ENCODE measurements at places on chromosomes 4 and X.

- no peak for DNase-seq
Measured at GRCh38 chr4:51918251-51918650, 75.3 kb downstream of the DCUN1D4 start.

- no peak for DNase-seq
Measured at GRCh38 chr4:8071766-8072165, 86.8 kb downstream of the ABLIM2 start.

DNA sequence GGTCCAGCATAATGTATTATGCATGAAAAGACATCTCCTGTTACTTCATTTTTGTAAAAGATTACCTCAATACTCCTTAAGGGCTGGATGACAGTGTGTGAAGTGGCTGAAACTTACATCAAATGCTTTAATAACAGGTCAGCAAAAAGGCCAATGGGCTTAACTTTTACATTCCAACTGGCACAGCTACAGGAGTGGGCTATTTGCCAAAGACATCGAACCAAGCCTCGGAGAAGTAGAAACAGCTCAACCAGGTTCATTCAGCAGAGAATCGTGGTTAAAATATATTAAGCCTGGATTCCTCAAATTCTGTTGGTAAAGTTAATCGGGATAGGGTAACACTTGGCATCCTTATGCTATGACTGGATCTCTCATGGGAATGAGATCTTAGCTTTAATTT, 639.7 kb downstream of the TRIML1 start:
- no peak for DNase-seq

DNA sequence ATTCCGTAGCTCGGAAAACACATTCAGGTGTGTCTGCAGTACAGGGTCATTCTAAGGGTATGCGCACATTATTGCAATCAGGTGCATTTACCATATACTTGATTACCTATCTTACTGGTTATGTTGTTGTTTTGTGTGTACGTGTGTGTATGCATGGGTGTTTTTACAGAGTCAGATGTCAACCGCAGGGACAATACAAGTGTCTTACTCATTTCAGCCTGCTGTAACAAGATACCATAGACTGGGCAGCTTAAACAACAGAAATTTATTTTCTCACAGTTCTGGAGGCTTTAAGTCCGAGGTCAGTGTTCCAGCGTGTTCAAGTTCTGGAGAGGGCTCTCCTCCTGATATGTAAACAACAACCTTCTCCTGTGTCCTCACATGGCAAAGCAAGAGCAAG, 316.7 kb downstream of the DMD start:
- peak; percentile 81 for DNase-seq

DNA sequence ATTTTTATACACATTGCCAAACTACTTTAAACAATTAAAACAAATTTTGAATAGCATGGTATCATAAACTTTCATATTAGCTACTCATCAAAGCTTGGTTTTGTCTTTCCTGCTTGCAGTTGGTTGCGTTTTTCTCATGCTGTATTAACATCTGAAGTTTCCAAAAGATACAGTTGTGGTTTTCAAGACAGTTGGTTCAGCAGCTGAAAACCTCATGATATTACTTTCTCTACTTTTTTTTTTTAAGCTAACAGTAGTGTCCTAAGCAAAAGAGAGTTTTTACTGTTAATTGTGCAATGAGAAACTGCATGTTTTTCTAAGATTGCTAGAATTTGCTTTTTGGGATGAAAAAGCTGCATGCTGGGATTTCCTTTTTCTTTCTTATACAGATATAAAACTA, 15.2 kb downstream of the RUFY3 start:
- no peak for DNase-seq

DNA sequence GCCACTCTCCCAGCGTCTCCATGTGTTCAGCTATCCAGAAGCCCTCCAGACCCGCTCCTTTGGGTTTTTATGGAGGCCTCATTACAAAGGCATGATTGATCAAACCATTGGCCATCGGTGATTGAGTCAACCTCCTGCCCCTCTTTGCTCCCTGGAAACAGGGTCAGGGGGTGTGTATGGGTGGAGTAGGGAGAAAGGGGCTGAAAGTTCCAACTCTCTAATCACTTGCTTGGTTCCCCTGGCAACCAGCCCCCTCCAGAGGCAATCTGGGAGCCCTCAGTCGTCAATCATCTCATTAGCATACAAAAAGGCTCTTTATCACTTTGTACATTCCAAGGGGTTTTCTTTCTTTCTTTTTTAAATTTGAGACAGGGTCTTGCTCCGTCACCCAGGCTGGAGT, 2.3 kb downstream of the TRIM2 start:
- DNase-seq = no peak

DNA sequence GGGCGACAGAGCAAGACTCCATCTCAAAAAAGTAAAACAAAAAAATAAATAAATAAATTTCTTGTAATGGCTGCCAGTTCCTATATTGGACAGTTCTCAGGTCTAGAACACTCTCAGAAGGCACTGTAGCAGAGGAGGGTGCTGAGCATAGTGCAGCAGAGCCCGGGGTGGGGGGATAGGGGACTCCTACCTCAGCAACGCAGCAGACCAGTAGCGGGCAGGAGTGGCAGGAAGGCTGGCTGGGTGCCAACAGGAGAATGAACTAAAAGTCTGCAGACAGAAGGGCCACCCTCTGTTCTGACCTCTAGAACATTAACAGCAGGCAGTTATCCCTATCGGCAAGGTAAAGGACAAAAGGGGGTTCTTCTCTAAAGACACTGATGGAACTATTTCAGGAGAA, 20.2 kb downstream of the PDK3 start:
- DNase-seq = no peak

GRCh38 chrX:111861605-111862004, 14.4 kb upstream of the TRPC5OS start:
- no peak for DNase-seq

DNA sequence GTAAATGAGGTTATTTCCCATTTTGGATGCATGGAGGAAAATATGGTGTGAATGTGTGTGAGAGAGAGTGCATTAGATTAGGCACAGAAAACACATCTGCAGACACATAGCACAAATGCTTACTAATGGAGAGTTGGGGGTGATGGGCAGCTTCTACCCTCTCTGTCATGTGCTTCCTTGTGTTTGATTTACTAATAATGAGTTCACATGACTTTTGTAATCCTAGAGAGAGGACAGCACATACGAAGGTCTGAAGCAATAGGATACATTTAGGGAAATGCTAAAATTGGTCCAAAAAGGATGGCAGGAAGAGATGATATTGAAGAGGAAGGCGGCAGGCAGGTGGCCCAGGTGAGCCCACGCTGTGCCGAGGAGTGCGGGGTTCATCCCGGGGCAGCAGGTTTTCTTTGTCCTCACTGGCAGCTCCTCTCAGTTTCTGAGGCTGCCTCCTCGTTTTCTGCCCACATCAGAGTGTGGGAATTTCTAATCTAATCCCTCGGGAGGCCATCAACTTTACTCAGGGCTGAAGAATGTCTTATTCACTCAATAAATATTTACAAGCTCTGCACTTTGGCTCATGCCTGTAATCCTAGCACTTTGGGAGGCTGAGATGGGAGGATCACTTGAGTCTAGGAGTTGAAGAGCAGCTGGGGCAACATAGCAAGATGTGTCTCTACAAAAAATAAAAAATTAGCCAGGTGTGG, 15.9 kb upstream of the MAP9 start:
- peak; percentile 42 for DNase-seq

DNA sequence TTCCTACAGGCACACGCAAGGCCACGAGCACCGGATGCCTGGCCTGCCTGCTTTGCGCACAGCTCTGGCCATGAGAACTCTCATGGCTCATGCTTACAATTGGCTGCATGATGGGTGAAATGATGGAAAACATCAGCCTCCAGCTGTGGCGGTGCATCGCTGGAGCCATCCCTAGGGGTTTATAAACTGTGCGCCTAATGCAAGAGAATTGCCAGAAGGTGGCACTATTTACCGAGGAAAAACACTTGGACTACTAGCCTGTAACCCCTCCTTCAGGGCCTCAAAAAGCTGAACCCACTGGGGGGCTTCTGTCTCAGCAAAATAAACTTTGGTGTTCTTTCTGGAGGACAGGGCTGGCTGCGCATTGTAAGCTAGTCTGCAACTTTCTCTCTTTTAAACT, 51.9 kb downstream of the PHKA2 start:
- peak; percentile 34 for DNase-seq

DNA sequence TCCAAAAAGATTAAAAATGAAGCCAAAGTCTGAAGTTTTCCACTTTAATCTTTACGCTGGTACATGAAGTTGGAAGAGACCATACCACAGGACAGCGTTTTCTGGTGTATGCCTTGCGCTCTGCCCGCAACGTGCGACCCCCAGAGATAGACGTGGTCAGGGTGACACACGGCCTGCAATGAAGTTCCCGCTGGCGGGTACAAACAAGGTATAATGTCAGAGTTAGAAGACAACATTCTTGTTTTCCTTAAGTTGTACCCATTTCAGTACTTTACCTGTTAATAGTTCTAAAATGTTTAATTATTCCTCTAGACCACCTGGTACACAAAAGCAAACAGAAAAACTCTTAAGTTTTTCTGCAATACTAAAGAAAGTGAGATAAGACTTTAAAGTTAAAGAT, 4.8 kb downstream of the HNRNPDL start:
- DNase-seq = no peak

DNA sequence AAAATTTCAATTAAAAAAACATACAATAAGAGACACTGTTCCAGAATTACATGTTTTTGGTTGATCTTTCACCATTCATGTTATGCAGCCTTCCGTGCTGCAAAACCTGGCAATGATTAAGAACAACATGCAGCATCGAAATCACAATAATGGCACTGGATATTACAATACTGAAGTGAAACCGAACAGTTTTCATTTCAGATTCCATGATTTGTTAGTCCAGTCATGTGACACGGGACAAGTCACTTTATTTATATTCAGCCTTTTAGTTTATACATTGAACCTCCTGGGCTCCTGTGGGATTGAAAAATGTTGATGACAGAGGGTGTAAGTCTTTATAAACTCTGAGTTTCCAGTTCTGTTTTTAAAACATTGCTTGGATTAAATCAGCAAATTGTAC, 142.5 kb upstream of the TTC29 start:
- no peak for DNase-seq

DNA sequence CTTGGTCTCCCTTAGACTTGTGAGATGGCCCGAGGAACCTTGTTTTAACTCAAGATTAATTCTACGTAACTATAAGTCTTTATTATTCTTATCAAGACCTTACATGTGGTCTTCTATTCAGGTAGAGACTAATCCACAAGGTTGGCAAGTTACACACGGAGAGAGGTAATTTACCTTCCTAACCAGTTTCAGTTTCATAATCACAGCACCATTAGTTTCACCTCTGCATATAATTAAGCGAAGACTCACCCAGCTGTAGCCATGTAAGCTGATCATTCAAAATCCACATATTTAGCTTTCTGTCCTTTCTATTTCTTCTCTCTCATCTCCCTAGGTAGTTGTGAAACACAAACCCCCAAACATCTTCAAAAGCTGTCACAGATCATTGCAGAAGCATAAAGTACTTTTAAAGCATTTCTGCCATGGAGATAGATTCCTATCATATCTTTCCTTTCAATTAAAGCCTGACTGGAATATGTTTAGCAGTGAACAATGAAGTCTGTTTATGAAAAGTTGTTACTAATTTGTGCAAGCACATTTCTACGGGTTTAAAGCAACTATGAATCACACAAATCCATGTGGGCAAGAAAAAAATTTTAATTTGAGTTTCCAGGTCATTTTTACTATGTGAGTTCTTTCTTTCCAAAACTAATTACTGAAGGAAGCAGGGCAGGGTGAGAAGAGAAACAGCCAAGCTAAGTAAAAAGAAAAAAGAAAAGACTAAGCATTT, 78.5 kb downstream of the BTC start:
- DNase-seq = peak; percentile 1

DNA sequence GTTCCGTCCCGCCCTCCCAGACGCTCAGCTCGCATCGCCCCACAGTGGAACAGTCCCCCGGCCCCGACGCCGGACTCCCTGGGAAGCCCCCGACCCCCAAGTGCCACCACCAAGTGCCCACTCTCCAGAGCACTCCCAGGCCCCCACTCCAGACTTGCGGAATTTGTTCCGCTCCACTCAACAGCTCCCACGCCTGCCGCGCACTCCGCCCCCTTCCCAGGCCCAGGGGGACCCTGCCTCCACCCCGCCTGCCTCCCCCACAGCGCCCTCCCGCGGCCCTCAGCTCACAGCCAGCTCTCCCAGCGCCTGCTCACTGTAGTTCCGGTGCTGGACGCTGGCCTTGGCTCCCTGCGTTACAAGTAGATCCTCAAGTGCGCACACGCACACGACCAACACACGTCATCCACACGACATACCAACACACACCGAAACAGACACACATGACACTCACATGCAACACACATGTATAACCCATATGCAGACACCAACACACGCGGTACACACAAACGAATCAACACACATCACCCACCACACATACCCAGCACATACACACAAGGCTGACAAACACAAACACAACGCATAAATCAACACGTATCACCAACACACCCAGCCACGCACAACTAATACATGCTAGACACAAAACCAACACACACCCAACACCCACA, 8.0 kb downstream of the MSX1 start:
- peak; percentile 26 for DNase-seq

- no peak for DNase-seq
Measured at GRCh38 chr4:44675366-44675765, 2.9 kb upstream of the GUF1 start.

GRCh38 chrX:118550792-118551191, 55.2 kb downstream of the DOCK11 start:
- DNase-seq = peak; percentile 22

GRCh38 chrX:120660637-120661036, 30.8 kb upstream of the C1GALT1C1 start:
- no peak for DNase-seq

- DNase-seq = no peak
Measured at GRCh38 chr4:169420291-169420690, 149.5 kb upstream of the SH3RF1 start.

DNA sequence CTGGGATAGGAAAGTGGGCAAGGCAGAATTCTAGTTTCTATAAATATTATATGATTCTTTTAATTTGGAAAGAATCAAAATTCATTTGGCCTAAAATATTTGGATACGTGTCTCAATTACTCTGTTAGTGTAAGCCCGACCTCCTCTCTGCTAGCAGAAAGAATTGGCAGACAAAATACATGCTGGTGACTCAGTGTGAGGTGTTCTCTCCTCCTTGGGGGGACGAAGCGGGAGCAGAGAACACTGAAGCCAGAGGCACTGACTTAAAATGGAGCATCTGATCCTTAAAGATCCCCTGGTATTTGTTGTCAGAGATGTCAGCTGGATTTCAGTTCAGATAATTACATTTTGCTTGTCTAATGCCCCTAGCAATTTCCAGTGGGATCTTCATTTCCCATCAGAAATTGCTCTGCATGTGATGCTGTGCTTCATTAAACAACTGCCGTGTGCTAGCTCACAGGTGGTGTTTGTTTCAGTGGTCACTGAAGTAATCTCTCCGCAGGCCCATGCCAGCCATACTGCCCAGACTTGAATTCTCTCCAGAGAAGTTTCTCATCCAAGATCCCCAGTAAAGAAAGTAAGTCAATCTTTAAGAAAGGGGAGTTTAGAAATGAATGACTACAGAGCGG, 188.7 kb upstream of the TLL1 start:
- no peak for DNase-seq

All from DMS53 (cell line).